MV-4-11 (cell line): ENCODE measurements at places on chromosomes 13 and 19.
A peak's percentile ranks its signal among the peaks of the same experiment; 100 is the strongest.

GRCh38 chr19:48737360-48737998 lies 2.9 kb downstream of the RASIP1 start:
- no peak for DNase-seq

GRCh38 chr13:113109151-113110047 lies 3.8 kb downstream of the F7 start:
- DNase-seq, result no peak

GRCh38 chr13:73610799-73611592 lies 523.2 kb downstream of the KLF12 start:
- no peak for DNase-seq

DNA sequence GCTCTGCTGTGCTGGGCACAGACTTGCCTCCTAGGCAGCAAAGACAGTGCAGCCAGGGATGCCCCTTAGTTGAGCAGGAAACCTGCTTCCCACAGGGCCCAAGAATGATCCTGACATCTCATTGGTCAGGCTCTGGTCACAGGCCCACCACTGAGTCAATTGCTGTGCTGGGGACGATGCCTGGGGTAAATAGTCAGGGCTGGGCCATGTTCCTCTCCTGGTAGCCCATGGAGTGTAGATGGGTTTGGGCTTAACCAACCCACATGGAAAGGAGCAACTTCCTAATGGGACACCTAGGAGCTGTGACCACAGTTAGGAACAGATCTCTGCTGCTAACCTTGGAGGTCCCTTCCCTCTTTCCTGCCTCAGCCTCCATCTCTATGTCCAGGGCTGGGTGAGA lies 212.5 kb upstream of the ZNF536 start:
- DNase-seq, result no peak

GRCh38 chr13:97226788-97227627 lies 4.9 kb downstream of the MBNL2 start:
- no peak for DNase-seq

GRCh38 chr19:34375598-34375997 lies 10.6 kb downstream of the GPI start:
- DNase-seq, result peak; percentile 73

DNA sequence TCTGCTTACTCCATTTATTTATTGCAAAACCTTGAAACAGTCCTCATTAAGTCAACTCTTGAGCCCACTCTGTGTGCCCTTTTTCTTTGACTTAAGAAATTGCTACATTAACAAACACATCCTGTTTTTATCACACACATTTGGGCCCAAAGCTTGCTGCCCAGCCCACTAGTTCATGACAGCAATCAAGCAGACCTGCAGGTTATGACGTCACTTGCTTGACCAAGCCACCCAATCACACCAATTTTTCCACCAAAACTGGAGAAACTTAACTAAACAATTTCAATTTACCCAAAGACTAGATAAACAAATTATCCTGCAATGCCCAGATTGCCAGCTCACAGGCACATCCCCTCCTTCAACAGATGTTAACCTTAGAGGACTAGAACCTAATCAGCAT lies 120.7 kb downstream of the ZNF429 start:
- DNase-seq, result no peak

DNA sequence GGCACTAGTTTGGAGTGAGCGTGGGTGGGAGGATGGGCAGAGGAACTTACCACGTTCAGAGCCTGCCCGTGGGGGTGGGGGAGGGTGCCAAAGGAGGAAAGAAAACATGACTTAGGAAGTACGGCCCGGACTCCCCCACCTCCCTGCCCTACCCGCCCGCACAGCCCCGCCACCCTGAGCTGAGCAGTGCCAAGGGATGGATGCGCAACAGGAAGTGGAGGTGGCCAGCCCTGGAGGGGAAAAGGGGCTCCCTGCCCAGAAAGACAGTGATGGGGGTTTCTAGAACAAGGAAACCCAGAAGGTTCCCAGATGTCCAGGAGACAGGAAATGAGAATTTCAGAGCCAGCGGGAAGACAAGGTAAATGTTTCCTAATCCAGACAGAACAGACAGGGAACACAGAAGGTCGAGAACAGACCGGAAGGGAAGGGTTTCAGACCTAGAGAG lies 6.3 kb downstream of the TEAD2 start:
- peak; percentile 42 for DNase-seq

- no peak for DNase-seq
Measured at GRCh38 chr13:80562433-80563156, 221.7 kb upstream of the SPRY2 start.

DNA sequence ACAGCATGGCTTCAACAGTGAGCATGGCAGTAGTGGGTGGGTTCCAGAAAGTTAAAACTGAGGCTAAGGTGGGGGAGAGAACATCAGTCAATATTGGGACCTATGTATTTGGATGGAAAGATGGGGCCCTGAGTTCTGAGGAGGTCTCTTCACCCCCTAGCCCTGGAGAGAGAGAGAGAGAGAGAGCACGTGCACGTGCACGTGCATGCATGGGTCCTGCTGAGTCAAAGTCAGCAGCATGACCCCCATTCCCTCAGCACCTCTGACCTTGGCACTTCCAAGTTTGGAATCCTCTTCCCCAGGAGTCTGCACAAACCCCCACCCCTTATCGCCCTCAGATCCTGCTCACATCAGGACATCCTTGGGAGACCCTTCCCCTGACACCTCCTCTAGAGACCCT lies 32.5 kb upstream of the CEACAM1 start:
- no peak for DNase-seq

GRCh38 chr13:113744197-113745000 lies 14.6 kb upstream of the TMEM255B start:
- no peak for DNase-seq

GRCh38 chr13:93364166-93364565 lies 137.6 kb downstream of the GPC6 start:
- DNase-seq, result no peak

DNA sequence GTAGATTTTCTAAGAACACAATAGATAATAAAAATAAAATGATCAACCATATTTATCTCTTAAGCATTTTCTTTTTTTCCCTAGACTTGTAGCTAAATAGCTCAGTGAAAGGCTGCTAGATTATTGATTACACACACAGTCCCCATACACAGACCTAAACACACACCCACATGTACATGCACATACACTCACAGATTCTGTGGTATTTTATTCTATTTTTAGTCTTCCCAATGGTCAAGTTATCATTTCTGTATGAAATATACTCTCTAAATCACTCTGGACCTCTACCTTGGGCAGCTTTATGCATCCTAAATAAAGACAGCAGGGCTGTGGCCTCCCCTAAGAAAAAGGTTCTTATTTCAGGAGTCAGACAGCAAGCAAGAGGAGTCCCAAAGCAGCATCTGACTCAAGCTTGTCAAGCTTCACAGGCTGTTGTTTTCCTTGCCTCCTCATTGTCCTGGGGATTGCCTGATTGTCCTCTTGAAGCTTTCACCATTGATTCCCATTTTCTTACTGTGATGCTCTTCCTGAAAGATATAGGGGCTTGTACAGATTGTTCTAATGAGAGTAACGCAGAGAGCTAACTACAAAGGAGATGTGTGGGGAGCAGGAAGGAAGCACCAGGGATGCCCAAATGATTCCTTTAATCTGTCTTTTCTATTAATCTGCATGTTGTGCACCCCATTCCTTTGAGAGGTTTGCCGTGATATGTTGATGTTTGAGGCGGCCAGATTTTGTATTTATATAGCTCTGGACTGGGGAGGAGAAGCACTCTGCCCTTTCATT lies 986.5 kb downstream of the PCDH17 start:
- DNase-seq, result no peak

- peak; percentile 82 for DNase-seq
Measured at GRCh38 chr19:54418030-54418929, 3.0 kb downstream of the TTYH1 start.

GRCh38 chr19:35714601-35715354 lies 3.0 kb upstream of the KMT2B start:
- peak; percentile 30 for DNase-seq

DNA sequence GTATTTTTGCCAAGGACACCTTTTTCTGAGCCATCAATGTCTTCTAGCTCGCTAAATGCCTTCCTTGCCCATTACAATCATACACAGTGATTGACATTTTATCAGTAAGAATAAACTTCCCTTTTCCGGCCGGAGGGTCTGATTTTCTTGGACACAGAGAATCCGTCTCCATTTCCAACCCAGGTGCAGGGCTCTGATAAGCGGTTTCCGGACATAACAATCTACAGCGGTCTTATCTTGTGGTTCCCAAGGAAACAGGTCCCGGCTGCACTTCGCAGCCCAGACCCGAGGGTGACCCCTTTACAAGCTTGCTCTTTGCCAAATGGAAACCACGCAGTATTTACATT lies 5.1 kb upstream of the ZNF77 start:
- DNase-seq, result peak; percentile 49

GRCh38 chr19:16376241-16376640 lies 51.6 kb downstream of the KLF2 start:
- DNase-seq, result no peak

- DNase-seq, result no peak
Measured at GRCh38 chr19:21705393-21705792, 62.0 kb downstream of the ZNF100 start.

- peak; percentile 78 for DNase-seq
Measured at GRCh38 chr19:56333506-56333905, 18.9 kb upstream of the ZSCAN5A start.

DNA sequence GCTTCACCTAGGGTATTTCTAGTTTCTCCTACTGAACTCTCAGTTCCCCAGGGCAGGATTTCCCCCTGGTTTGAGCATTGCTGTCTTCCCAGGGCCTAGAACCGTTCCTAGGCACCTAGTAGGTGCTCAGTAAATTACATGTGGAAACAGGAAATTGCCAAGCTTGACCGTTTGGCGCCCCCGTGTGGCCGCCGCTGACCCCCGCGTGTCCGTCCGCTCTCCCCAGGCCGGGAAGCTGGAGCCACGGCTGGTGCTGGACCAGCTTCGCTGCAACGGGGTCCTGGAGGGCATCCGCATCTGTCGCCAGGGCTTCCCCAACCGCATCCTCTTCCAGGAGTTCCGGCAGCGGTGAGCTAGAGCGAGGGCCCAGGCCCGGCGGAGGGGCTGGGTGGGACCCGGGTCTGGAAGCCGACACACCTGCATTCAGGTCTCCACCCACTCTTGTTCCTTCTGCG lies 55.5 kb downstream of the MYH14 start:
- DNase-seq, result no peak

DNA sequence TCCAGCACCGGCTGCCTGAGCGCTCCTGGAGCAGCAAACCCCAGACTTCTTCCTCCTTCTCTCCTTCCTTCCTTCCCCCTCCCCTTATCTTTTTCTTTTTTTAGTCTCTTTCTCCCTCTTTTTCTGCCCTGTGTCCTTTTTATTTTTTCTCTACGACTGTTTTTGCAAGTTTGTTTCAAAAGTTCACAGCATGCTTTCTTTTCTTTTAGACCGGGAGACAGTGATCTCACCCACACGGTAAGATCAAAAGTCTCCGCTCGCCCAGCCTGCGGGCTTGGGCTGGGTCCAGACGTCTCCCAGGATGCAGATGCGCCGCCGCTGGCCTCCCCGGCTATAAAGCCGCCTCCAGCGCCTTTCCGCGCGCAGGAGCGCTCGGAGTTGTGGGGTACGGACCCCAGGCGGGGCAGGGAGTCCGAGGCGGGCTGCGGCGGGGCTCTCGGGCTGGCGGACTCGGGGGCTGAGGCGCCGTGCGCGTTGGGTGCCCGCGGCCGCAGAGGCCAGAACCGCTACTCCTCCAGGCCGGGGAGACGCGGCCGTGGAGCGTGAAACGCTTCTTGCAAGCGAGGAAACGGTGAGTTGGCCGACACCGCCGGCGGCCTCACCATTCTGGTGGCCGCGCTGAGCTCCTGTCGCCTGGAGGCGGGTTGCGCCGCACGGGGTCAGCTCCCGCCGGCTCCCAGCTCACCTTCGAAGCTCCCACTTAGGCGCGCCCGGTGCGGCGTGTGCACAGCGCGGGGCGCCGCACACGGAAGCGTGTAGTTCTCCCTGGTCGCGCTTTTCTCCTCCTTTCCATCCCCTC lies 2.0 kb upstream of the TSHZ3 start:
- DNase-seq, result no peak

DNA sequence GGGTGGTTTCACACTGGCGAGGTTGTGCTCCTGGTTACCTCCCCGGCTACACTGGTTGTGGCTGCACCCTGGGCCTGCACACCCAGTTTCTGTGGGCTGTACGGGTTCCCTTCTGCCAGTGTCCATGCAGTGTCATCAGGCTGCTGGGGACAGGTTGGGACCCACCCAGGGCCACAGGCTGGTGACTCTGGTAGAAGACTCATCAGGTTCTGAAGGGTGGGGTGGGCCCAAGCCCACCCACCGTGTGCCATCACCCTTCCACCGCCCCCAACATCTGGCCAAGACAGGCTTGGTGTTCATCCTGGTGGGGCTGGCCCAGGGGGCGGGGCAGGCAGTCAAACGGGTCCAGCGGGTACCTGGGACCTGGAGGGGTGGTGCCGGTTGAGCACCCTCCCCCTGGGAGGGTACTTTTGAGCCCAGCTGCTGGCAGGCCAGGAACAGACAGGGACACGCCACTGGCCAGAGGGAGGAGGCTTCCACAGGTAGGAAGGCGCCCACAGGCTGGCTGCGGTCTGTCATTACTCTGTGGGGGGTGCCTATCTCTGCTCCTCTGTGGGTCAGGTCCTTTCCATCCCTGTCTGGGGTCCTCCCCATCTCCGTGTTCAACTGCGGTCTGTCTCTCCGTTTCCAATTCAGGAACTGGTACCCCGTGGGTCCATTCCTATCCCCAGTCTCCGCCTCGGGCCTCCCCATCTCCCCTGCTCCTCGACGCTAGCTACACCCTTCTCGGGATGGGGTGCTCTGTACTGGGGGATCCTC lies at the start of gene RNF225:
RNF225 (plus strand) TSS at position 437 of the 759 bp plus-strand sequence. CDS start 434 bp downstream, outside the sequence.
- no peak for DNase-seq

- DNase-seq, result no peak
Measured at GRCh38 chr13:93372856-93373255, 146.2 kb downstream of the GPC6 start.

DNA sequence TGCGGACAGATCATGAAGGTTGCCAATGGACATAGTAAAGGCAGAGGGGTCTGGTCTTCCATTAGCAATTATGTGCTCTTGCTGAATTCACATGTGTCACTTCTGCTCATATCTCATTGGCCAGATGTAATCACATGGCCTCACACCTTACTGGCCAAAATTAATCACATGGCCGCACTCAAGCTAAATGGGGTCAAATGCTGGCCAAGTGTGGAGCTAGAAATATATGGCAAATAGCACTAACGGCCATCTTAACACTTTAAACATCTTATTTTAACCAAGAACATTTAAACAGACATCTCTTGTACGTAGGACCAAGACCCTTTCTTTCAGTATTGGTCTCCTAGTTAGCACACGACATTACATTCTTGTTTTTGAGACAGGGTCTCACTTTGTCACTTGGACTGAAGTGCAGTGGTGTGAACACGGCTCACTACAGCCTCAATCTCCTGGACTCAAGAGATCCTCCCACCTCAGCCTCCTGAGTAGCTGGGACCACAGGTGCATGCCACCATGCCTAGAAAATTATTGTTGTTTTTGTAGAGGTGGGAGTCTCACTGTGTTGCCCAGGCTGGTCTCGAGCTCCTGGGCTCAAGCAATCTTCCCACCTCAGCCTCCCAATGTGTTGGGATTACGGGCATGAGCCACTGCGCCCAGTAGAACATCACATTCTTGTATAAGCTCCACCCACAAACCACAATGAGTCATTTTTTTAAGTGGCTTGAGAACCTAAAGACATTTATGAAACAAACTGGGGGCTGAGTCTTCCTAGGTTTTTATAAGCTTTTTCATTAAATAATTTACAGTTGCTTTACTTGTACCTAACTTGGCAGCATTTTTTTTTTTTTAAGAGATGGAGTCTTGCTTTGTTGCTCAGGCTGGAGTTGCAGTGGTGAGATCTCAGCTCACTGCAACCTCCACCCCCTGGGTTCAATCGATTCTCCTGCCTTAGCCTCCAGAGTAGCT lies 2.9 kb upstream of the PTOV1 start:
- peak; percentile 94 for DNase-seq

- DNase-seq, result no peak
Measured at GRCh38 chr13:99417201-99418102, 83.8 kb upstream of the TM9SF2 start.
